CD4-positive, alpha-beta T cell treated with Interleukin-2 at 100 ng/mL for 4 hours (primary cell): ENCODE measurements at places on chromosomes 1 and 21.

- DNase-seq: no peak
These were observed 246.7 kb downstream of the FOXD2 start for GRCh38 chr1:47684518-47684917.

DNA sequence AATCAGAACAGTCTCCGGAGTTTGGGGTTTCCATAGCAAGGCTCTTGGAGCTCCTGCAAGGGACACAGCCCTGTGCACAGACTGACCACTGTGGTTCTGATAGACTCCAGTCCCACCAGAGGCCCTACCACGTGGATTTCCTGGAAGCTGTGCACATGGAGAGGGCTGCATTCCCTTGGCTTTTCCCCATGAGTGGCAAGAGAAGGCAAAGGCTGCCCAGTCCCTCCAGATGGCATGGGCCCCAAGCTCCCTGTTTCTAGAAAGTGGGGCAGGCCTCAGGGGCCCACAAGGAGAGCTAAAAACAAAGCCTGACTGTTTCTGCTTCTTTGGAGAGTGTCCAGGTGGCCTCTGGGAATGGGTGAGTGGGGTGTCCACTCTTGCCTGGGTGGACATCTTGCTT is 87.5 kb downstream of the DDX20 start:
- DNase-seq: no peak

DNA sequence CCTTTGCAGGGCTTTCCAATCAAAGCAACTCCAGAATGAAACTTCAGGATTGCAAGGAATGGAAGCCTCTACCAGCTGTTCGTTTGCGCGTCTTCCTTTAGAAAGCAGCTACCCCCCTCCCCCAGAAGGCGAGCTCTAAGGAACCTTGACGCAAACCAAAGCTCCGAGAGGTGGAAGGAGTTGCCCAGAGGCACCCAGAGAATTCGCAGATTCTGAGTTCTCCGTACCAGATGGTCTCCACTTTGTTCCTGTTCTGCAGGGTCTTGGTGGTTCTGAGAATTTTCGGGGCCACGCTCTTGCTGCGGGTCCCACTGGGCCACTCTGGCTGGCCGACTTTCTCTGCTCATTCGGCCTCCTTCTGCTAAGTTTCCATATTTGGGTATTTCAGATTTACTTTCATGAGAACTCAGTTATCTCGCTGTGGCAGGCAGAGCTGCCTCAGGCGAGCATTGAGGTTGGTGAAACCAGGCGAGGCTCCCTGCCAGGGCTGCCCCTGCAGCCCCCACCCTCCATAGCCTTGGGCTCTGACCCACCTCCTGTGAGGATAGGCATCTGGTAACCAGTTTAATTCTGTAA is 801 bp downstream of the TRAF5 start:
- DNase-seq: peak; percentile 47

GRCh38 chr1:158068918-158069317 is 75.5 kb downstream of the KIRREL1 start:
- no peak for DNase-seq

GRCh38 chr1:62269851-62270495 is 49.3 kb downstream of the KANK4 start:
- DNase-seq: no peak

- peak; percentile 13 for DNase-seq
These were observed 11.8 kb downstream of the PSEN2 start for GRCh38 chr1:226882187-226882586.

DNA sequence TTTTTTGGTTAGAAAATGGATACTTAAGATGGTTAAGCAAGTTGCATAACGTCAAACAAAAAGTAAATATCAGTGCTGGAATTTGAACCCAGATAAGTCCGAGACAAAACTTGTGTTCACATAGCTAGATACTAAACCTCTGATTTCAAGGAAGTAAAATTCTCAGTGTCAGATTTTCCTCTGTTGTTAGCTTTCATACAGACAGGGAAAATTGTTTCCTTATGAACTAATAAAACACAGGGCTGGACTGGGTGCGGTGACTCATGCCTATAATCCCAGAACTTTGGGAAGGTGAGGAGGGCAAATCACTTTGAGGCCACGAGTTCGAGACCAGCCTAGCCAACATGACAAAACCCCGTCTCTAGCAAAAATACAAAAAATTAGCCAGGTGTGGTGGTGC is 51.3 kb downstream of the PCNX2 start:
- DNase-seq: no peak
